Activated naive CD4-positive, alpha-beta T cell (primary cell): ENCODE measurements at places on chromosomes 11 and 22.

DNA sequence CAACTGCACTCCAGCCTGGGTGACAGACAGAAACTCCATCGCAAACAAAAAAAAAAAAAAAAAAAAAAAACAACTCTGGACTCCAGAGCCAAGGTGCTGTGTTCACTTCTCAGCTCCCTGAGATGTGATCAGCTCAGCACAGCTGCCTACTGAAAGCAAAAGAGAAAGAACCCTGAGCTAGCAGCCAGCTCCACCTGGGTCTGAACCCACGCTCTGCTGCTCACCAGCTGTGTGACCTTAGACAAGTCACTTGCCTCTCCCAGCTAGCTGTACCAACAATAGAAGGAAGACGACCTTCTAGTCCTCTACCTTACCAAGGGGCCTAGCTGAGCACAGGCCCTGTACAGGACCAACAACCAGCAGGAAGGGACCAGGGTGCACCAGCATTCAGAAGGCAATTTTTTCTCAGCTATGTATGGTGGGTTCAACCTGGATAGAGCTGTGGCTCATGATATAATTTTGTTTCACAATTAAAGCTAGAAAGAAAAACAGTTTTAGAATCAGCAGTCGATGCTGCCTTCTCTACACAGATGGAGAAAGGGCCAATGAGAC is 3.8 kb downstream of the DGCR2 start:
- no peak for DNase-seq

DNA sequence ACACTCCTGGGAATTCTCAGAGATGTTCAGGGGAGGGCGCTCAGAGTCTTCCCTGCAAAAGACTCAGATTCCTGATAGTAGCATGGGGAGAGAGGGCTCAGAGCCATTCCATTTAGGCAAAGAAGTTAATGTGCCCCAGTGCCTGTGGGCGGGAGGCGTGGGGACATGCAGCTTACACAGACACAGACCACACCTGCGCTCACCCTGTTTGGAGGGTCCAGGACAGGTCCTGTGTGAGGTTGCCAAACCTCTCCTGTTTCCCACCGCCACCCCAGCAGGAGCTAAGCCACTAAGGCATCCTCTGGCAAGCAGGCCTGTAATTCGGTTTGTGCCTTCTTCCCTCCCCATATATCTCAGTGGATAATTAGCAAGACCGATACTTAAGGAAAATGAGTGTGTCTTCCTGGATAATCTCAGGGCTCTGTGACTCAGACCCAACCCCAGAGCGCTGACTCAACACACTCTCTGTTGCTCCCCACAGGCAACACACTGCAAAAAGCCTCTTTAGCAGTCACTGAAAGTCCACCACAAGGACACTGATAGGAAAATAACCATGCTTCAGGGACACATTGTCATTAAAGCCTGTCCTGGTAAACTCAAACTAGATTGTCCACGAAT is 118.9 kb upstream of the LMO1 start:
- no peak for DNase-seq

DNA sequence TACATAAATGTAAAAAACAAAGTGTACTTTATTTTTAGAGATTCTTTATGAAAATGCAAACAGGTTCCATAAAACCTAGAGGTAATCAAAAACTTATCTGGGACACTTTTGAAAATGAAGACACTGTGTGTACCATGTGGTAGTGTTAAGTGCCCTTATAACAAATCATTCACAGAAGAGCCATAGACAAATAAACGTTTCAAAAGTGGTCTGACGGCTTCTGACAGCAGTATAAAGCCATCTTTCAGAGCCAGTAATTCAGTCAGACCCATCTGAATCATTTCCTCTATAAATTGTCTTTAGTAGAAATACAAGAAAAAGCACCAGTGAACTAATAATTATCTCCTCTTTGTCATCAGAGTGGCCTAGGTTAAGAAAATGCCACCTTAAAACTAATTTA is 100.0 kb downstream of the PAX6 start:
- no peak for DNase-seq

DNA sequence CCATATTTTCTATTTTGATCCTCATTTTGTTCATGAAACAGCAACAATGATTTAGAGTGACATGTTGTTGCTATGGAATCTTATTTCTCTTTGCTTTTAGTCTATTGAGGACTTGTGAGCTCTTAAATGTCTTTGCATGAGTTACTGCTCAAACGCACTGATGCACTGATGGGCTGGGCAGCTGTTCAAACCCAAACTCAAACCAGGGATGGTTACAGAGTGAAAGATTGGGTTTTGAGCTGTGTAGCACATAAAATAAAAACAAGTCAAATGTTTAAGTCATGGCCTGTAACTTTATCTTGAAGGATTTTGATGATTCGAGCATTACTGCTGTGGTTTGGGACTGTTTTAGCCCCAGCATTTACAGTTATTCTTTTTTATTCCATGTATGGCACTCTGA is 20.1 kb upstream of the NCAM1 start:
- no peak for DNase-seq

- no peak for DNase-seq
These were observed 41.1 kb downstream of the OSBPL5 start for GRCh38 chr11:3123761-3124733.

DNA sequence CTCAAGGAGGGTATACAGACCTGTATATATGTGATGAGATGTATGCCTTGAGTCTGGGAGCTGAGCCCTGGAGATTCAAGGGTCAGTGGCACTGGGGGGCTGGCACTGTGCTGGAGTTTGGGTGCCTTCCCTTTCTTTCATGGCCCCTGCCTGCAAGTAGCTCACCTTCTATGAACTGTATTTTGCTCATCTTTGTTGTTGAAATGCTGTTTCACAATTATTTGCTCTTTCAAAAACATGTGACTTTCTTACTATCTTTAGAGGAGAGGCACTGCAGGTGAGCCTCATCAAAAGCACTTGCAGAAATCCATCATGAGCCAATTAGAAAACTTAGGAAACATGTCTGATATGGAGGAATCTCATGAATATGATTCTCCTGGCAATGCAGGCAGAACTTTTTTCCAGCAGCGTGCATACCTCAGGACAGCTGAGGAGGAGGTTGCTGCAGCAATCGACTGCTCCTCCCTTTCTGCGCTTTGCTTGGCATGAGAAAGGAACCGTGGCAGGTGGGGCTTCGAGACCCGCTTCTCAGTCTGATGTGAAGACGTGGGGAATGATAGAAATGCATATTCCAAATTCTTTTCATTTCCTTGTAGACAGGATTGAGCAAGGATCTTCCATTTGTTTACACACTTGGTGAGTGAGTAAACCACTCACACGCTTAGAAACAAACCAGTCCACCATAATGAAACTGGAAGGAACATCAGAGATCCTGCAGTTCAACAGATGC is 178.4 kb upstream of the E2F8 start:
- DNase-seq: no peak

DNA sequence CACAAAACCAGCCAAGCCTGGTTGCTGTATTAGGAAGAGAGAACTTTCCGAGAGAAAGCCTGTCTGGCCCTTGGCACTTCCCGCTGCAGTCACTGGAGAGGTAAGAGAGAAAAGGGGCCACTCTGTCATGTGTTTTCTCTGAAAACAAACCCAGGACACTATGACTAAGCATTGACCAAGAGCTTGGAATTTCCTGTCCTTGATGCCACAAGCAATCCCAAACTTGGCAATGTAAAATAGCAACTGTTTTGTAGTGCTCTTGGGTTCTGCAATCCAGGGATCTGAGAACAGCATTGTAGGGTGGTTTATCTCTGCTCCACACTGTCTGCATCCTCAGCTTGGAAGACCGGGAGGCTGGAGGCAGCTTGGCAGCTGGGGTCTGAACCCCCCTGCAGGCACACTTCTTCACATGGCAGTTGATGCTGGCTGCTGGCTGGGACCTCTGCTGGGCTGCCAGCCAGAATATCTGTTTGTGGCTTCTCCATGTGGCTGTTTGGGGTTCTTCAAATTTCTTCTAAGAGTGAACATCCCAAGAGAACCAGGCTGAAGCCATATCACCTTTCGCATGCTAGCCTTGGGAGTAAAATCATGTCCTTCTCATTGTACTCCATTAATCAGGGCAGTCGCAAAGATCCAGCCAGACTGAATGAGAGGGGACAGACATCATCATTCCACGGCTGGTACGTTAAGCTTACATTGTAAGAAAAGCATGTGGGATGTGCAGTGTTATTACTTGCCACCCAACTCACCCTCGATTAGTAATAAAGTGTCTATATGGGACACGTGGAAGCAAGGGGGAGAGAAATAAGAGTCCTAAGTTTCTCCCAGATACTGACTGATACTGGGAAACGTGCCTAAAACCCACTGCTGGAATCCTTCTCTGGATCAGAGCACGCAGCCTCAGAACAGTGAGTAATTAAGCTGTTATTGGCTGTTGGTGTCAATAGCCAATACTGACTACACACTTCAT is 537.4 kb upstream of the B3GAT1 start:
- no peak for DNase-seq

DNA sequence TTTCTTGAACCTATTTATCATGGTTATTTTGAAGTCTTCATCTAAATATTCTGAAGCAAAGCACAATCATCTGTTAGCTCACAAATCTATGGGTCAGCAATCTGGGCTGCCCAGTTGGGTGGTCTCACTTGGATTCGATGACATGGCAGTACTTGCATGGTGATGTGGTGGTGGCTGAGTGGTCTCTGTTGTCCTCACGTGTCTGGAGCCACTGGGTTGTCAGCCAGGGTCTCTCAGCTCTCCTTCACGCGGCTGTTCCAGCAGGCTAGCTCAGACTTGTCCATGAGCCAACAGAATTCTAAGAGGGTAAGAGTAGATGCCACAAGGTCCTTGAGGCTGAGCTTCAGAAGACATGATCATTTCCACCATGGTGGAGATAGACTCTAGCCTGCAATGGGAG is 66.4 kb upstream of the KCNQ1OT1 start:
- no peak for DNase-seq
